ENCODE measurements at places on chromosomes 12 and 14.

GRCh38 chr14:91249841-91250616, 5.5 kb upstream of the GPR68 start:
- DNase-seq: peak; percentile 96

- no peak for DNase-seq
Observed at GRCh38 chr12:62860020-62860419, 74.9 kb downstream of the PPM1H start.

GRCh38 chr12:127881371-127882140, 385.4 kb upstream of the TMEM132C start:
- no peak for DNase-seq

DNA sequence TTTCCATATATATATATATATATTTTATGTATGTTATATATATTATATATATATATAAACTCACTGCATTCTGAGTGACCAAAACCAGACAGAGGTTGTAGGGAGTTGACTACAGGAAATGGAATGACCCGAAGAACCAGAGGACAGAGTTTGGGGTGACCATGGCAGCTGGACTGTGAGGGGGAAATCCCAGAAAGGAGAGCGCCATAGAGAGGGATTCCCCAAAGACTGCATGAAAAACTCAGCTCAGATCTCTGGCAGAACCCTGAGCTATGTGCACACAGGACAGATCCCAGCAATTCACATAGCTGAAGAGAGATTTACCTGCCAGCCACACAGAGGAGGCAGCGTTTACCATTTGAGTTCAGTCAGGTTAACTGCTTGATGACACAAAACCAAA, 19.7 kb upstream of the INF2 start:
- no peak for DNase-seq

DNA sequence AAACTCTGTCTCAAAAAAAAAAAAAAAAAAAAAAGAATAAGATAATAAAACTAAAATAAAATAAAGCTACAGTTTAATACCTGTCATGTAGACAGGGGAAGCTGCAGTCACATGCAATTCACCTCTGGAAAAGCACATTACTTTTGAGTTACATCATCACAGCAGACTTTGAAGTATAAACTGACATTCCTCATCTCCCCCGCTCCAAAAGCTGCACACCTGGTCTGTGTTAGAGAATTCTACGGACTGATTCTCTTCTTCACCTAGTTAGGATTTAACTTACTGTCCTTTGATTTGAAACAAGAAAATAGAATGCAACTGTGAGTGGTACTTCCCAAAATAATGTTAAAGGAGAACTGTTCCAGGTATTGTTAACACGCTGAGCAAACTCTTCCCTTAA, 25.1 kb downstream of the SPPL3 start:
- no peak for DNase-seq

GRCh38 chr14:73943083-73943482, 6.8 kb downstream of the FAM161B start:
- no peak for DNase-seq

GRCh38 chr12:91852634-91853033, 293.0 kb downstream of the BTG1 start:
- DNase-seq: peak; percentile 41

GRCh38 chr12:41073633-41074472, 114.3 kb upstream of the PDZRN4 start:
- DNase-seq: no peak
